Activated T-helper 1 cell treated with anti-CD3 and anti-CD28 coated beads, Interleukin-2, amount 50 U/mL, for 16 hours (primary cell): ENCODE measurements at places on chromosomes 16 and 17.

DNA sequence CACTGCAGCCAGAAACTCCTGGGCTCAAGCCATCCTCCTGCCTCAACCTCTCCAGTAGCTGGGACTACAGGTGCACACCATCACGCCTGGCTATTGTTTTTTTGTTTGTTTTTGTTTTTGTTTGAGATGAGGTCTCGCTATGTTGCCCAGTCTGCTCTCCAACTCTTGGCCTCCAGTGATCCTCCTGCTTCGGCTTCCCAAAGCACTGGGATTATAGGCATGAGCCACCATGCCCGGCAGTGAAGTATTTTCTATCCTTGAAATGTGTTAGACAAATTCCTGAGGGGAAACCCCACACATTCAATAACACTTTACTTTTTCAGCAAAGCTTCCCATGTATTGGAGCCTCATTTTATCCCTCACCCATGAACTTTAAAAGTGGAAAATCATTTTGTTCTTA is 81.2 kb upstream of the KIFC3 start:
- DNase-seq = no peak

DNA sequence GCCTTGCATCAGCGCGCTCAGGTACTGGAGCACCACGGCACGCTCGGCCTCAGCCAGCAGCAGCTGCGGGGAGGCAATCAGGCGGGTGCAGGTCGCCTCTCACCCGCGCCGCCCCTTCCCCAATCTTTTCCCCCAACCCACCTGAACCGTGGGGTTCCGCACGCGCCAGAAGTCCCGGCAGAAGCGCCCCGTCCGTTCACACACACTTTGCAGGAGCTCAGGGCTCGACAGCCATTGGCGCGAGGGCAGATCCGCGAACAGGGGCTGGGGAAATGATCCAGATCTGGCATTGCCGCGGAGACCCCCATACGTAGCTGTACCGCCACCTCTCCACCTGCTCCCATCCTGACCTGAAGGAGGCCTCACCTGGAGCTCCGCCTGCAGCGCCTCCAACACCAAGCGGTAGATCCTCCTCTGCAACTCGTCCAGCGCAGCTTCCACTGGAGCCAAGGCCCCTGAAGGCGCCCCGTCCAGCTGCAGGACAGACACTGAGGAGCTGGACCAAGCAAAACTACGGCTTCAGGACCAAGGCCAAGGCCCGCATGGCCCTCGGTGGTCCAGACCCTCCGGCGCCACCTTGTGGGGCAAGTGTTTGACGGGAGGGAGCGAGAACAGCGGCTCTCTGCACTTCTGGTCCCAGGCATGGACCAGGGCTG is 1.4 kb upstream of the MATCAP1 start:
- DNase-seq = peak; percentile 73

DNA sequence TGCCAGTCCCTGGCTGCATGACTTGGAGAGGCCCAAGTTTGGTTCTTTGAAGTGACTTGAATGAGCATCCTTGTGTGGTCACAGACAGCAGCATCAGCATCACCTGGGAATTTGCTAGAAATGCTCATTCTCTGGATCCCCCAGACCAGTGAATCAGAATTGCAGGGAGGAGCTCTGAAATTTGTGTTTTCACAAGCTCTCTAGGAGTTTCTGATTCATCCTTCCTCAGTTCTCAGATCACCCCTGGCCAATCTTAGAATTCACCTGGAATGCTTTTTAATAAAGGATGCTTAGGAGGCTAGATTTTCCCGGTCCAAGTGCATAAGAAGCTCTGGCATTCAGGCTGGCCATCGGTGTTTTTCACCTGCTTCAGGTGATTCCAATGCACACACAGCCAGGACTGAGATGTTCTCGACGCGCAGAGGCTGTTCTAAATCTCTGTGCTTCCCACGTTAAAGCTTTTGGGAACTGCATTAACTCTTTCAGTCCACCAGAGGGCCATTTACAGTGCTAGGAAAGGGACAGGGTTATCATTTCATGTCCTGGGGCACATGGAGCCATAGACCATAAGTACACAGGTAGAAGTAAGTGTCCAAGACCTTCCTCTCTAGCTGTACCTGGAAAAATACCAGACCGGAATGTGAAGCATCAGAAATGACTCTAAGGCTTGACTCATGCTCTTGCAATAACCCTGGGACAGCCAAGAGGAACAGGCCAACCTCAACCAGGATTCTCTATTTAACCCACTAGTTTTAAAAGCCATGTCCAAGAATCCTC is 85.7 kb upstream of the XYLT1 start:
- no peak for DNase-seq

DNA sequence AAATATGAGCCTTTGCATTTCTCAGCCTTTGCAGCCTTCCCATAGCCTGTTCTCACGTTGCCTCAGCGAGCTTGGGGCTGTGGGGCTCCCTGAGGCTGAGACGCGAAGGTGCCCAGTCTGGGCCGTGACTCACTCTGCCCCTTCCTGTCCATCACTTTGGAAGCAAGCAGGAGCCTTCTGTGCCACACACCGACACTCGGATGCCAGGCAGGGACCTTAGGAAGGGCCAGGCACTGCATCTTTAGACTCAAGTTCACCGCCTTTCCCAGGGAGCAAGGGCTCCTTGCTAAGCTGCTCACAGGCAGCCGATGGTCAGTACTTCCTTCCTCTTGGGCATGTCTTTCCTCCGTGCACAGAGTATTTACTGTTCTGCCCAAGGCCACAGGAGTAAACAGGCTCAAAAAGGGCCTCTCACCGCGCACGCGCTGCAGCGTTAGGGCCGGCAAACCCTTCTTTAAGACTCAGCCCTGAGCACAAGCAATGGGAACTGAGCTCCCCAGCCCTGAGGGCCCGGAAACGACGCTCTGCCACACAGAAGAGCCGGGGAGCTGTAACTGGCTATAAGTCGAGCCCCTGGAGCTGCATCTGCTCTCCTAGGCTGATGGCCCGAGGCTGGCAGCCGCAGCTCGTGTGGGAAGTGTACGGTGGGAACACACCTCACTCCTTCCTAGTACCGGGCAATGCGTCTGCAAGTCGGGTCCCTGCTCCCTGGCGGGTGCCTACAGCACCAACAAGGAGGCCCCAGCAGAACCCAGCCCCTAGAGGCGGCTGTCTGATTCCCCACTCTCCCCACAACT is 7.2 kb downstream of the TIMM22 start:
- DNase-seq = no peak

DNA sequence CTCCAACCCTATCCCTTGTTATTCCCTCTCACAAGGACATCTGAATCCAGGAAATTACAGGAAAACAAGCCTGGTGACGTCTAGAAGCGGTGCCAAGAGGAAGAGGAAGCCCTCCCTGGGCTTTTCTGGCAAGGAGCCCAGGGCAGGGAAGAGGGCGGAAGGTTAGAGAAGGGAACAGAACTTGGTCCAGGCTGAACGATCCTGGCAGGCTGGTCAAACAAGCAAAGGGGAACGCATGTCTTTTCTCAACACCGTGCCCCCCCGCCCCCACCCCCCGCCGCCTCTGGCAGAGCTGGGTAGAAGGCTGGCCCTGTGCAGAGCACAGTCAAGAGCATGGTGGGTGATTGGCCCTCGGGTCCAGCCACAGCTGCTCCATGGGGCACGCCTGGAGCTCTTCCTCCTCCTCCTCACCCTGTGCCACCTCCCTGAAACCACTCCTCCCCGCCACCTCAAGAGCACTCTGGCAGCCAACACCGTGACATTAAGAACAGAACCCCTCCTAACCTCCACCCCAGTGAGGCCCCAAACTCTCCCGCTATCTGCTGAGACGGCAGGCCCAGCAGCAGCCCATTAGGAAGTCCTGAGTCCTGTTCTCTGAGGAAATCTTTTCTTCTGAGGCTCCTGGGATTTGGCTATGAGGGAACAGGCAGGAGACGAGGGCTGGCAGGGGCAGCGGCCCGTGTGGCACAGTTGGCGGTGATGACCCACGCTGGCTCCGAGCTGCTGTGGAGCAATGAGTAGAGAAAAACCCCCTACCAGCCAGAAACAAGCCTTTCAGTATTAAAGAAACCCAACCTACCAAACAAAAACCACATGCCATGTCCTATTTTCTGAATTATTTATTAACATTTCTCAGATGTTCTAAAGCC is 7.3 kb downstream of the C16orf86 start:
- no peak for DNase-seq

- no peak for DNase-seq
Observed at GRCh38 chr17:70775679-70776078, 606.3 kb downstream of the KCNJ2 start.

GRCh38 chr17:20992416-20992815 is 50.4 kb downstream of the USP22 start:
- no peak for DNase-seq

- no peak for DNase-seq
Observed at GRCh38 chr16:23068079-23068736, 81.0 kb downstream of the USP31 start.
